ENCODE measurements at places on chromosomes 11 and 22.

- peak; percentile 25 for DNase-seq
Observed at GRCh38 chr11:111299101-111300026, 1.0 kb downstream of the POU2AF3 start.

DNA sequence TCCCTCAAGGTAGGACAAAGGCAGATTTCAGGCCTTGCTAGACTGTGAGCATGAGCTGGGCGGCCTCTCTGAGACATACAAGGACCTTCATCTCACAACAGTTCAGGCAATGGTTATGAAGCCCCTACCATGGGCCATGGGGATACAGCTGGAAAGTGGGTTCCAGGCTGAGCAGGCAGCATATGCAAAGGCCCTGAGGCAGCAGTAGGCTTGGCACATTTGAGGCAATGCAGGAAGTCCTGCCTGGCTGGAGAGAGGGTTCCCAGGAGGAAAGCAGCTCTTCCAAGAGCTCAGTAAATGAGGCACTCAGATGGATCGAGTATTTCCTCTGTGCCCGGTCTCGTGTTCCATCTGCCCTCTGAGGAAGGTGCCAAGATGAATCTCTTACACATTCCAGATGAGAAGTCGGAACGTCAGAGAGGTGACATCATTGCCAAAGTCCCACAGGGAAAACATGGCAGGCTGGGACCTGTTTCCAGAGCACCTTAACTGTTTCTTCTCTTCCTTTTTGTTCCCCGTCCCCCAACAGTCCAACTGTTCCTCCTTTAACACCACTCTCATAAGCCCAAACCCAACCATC, 388.6 kb downstream of the MN1 start:
- DNase-seq, result no peak

DNA sequence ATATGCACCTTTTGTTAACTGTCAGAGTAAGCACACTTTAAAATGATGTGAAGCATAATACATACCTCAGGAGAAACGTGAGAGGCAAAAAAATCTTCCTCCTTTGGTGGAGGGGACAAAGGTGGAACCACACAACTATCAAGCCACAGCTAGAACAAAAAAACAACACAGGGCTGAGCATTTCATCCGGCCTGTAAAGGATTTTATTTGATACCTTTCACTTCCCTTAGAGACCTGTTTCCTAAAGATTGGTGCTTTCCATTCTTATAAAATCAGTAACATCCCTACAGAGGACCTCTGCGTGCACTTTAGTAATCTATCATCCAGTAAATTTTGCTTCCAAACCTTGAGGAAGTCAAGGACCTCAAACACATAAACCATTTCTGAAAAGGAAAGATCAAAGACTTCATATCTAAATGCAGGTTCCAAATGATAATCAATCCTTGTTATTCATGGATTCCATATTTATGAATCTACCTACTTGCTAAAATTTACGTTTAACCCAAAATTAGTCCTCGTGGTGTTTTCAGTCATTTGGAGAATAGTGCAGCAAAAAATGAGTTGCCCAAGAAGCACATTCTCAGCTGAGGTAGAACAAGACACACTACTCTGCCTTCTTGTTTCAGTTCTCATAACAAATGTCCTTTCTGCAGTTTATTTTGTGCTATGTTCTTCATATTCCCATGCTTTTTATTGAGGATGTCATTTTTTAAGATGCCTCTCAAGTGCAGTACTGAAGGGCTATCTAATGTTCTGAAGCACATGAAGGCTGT, 22.7 kb downstream of the ARFGAP3 start:
- no peak for DNase-seq

DNA sequence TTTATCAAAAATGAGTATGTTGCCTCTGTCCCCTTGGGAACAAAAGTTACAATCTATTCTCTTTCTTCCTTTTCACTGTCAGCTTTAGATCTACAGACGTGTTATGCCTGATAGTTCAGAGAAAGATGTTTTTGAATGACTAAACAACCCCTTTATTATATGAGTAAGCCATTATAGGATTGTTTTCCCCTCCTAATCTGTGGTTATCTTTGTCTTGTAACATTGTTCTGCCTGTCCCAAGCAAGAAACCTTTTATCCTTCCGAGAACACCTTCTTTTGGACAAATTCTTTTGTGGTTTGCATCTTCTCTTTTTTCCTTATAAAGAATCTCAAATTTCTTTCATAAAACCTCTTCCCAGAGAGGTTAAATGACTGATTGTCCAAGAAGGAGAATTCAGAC, 208.4 kb downstream of the DDX10 start:
- DNase-seq, result peak; percentile 72

DNA sequence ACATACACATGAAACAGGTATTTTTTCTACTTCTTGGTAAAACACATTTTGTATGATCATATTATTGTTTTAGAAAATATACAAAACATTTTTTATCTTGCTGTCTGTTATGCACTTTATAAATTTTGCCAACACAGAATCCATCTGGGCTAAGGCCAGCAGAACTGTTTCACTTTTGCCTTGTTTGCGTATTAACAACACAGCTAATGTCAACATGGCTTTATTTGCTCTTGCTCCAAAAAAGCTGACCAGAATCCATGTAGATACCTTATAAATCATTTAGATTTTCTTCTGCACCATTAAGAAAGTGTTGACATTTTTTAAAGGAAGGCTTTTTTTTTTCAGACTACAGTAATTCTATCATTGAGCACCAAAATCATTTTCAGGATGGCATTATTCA, 58.1 kb upstream of the PGR start:
- no peak for DNase-seq

DNA sequence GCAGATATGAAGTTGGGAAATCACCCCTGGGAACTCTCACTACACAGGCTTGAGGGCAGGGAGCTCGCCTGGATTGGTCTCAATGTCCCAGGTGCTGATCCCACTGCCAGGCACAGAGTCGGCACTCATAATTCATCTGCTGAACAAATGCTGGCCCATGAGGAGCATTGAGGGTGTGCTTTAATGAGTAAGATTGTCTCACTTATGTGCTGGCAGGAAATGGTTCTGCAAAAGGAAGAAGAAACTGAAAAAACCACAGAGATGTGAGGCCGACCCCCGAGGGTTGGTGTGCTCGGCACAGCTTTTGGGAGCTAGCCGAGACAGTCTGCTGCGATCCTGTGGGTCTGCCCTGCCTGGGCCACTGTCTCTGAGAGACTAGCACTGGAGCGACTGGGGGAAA, 9.4 kb downstream of the PLAAT2 start:
- DNase-seq, result no peak

- DNase-seq, result no peak
Observed at GRCh38 chr11:94271885-94272372, 32.5 kb upstream of the IZUMO1R start.

GRCh38 chr11:31699066-31699465, 112.1 kb downstream of the PAX6 start:
- DNase-seq, result no peak

DNA sequence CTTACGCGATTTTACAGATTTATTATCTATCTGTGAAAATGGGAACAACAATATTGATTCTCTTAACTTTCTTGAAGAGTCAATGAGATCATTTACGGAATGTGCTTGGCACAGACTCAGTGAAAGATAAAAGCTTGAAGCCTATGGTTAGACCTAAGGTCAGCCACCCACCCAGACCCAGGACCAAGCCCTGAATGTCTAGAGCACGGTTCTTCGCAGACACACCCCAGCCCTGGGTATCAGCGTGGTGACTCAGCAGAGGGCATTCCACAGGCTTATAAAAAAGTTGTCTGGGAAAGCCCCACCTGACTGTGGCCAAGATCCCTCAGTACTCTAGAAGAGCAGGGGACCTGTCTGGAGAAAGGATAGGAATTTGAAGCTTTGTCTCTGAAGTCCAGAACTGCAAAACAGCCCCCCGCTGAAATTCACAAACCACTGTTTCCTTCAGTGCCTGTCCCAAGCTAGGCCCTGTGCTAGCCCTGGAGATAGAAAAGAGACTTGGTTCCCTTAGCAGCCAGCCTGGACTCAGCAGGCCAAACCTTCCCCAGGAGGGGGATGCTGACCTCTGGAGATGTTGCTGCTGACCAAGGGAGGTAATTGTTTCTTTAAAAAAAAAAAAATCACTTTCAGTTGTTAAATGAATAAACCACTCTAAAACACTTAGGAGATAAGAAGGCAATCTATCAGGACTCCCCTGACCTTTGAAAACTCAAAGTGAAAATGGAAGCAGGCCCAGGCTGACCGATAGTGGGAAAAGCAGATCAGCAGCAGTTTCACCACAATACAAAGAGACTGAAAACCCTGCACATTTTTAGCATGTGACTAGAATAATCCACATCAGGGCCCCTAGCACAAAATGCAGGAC, 114.0 kb downstream of the ABTB2 start:
- DNase-seq, result peak; percentile 78

Measured in cardiac fibroblast (primary cell).